BE2C (cell line): ENCODE measurements at places on chromosomes 6 and 20.
A peak's percentile ranks its signal among the peaks of the same experiment; 100 is the strongest.

- DNase-seq, result peak; percentile 85
Observed at GRCh38 chr6:37783025-37783855, 36.3 kb upstream of the ZFAND3 start.

DNA sequence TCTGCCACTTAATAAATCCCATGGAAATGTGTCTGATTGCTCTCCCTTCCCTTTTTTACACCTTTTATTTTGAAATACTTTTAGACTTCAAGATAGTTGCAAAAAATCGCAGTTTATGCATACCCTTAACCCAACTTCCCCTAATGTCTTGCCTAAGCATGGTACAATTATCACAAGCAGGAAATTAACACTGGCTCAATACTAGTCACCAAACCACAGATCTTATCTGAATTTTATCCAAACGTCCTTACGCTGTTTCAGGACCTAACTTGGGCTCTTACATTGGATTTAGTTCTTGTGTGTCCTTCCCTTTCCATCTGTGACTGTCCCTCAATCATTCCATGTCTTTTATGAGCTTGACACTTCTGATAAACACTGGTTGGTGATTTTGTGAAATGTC, 146.3 kb downstream of the ZNF217 start:
- DNase-seq, result no peak

GRCh38 chr6:159180001-159180400, 10.8 kb downstream of the FNDC1 start:
- no peak for DNase-seq

- peak; percentile 70 for DNase-seq
Observed at GRCh38 chr6:99151634-99152346, 197.7 kb downstream of the FAXC start.

DNA sequence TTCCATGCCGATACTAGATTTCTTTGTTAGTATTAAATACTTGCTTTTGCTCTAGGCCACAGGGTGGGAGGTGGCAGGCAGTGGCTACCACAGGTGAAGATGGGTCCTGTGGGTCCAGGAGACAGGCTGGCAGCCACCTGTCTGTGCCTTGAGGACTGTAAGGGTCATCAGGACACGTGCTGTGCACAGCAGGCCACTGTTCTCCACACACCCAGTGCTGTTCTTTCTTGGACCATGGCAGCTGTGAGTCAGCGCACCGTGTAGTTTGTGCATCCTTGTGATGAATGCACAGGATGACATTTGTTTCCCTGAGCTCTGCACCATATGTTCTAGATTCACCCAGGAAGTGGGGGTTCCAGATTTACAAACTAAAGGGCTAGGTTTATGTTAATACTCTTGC, 317.0 kb downstream of the ZFAND3 start:
- DNase-seq, result no peak
